Activated CD8-positive, alpha-beta T cell treated with anti-CD3 and anti-CD28 coated beads, Interleukin-2, amount 10 ng/mL, durations not matched to agents 7 days and 5 days (primary cell): ENCODE measurements at places on chromosomes 6 and 20.

GRCh38 chr6:94511502-94512088 lies 1065.7 kb upstream of the MANEA start:
- no peak overlapping the region for H3K27ac ChIP-seq
- no peak overlapping the region for H3K4me3 ChIP-seq
- no peak for DNase-seq
- H3K36me3 ChIP-seq, result no peaks in the 10 kb centered on the region

GRCh38 chr6:43269273-43270007 lies 26.2 kb downstream of the TTBK1 start:
- H3K4me1 ChIP-seq, result peaks cover 11% of the 10 kb centered on the region
- no peaks in the 10 kb centered on the region for H3K36me3 ChIP-seq
- no peak overlapping the region for H3K27ac ChIP-seq
- H3K4me3 ChIP-seq, result peak overlapping the region; percentile 35

DNA sequence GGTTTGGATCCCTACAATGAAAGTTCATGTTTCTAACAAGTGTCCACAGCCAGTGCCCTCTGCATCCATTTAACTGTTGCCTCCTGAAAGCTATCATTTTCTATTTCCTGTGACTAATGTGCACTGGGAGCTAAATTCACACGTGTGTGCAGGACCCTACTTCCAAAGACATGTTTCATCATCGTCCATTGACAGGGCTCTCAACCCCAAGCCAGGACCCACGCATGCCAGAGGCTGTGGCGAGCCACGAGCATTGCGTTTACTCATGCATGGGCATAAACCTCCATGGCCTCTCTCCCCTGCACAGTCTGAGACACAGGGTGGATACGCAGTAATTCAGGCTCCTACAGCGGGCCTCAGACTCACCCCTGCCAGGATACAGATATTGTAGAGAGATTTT lies 153.2 kb downstream of the MAFB start:
- H3K4me3 ChIP-seq, result no peak overlapping the region
- no peaks in the 10 kb centered on the region for H3K27me3 ChIP-seq
- H3K27ac ChIP-seq, result no peak overlapping the region
- H3K4me1 ChIP-seq, result no peaks in the 10 kb centered on the region

- peaks cover 14% of the 10 kb centered on the region for H3K27me3 ChIP-seq
- no peaks in the 10 kb centered on the region for H3K36me3 ChIP-seq
- DNase-seq, result peak; percentile 41
- H3K4me3 ChIP-seq, result no peak overlapping the region
Measured at GRCh38 chr20:40945754-40946450, 82.7 kb upstream of the TOP1 start.

- H3K36me3 ChIP-seq, result no peaks in the 10 kb centered on the region
- H3K4me1 ChIP-seq, result peaks cover 27% of the 10 kb centered on the region
Measured at GRCh38 chr6:3163248-3163594, 5.9 kb upstream of the TUBB2A start.

DNA sequence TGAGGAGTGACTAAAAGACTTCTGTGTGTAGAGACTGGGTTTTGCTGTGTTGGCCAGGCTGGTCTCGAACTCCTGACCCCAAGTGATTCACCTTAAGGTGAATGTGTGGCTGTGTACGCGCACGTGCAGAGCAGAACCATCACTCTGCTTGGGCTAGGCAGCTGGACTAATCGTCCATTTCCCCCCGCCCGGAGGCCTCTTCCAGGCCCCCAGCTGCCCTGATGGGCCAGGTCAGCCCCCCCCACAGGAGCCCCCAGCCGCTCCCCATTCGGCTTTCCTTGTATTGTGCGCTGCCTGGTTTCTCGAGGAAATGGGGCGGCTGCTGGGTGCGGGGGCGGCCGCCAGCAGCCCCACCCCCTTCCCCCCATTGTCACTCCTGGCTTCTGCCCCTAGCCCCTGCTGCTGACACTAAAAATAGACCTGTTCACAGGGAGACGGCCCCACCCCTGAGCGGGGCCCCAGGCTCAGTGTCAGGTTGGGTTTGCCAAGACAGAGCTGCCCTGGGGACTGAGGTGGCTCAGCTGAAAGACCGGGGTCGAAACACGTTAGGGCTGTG lies 24.6 kb upstream of the CSNK2A1 start:
- no peak overlapping the region for H3K4me3 ChIP-seq
- no peak for DNase-seq
- H3K36me3 ChIP-seq, result no peaks in the 10 kb centered on the region
- H3K4me1 ChIP-seq, result peaks cover 2% of the 10 kb centered on the region

- DNase-seq, result no peak
- H3K27me3 ChIP-seq, result no peaks in the 10 kb centered on the region
- H3K4me1 ChIP-seq, result no peaks in the 10 kb centered on the region
- H3K36me3 ChIP-seq, result peaks cover 33% of the 10 kb centered on the region
- no peak overlapping the region for H3K4me3 ChIP-seq
- no peak overlapping the region for H3K27ac ChIP-seq
Measured at GRCh38 chr6:42831237-42831636, 48.2 kb upstream of the RPL7L1 start.

DNA sequence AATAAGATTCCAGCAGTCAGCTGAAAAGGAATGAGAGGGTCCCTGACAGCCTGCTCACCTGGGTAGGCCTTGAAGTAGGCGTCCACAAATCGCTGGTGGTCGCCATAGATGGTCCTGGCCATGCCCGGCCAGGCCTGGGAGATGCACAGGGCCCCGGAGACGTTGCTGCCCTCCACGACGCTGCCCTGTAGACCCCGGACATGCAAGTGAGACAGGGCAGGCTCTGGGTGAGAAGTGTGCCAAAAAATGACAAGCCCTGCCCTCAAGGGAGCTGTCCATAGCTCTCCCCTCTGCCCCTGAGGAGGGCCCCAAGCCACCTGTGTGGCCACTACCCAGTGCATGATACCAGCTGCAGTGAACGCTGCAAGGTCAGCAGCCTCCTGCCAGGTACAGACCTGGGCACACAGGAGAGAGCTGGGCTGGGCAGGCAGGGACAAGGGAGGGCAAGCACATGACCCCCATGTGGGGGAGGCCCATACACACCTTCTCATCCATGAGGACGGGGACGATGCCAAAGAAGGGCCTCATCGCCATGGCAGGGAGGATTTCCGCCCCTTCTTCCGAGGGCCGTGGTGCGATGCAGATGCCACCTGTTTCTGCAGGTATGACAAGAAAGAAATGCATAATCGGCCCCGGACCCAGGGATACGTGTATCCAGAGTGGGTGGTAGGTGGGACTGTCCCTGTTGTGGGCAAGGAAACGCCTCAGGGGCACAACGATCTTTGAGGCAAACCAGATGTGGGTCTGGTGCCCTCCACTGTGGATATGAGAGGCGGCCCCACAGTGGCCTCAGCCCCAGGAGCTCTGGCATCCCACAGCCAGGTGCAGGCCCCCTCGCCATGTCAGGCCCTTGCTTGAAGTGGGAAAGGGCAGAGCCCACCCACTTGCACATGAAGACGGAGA lies 21.2 kb upstream of the APMAP start:
- H3K27me3 ChIP-seq, result no peaks in the 10 kb centered on the region
- H3K4me3 ChIP-seq, result no peak overlapping the region
- H3K36me3 ChIP-seq, result peaks cover 2% of the 10 kb centered on the region
- H3K27ac ChIP-seq, result no peak overlapping the region

DNA sequence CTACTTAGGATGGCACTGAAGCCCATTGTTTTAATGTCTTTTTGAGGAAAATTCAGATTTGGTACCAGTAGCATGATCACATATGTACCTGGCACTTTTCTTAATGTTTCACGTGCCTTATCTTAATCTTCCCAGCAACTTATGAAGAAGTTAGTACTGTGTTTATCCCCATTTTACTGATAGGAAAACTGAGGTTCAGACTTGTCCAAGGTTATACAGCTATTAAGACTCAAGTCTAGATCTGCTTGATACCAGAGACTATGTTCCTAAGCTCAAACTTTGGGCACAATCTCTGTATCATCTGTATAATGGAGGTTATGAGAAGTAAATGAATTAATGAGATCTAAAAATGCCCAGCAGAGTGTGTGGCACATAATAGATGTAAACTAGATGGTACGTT lies 179.7 kb upstream of the SUPT3H start:
- peaks cover 3% of the 10 kb centered on the region for H3K36me3 ChIP-seq
- peaks cover 2% of the 10 kb centered on the region for H3K27me3 ChIP-seq
- no peak for DNase-seq
- peaks cover 6% of the 10 kb centered on the region for H3K4me1 ChIP-seq

DNA sequence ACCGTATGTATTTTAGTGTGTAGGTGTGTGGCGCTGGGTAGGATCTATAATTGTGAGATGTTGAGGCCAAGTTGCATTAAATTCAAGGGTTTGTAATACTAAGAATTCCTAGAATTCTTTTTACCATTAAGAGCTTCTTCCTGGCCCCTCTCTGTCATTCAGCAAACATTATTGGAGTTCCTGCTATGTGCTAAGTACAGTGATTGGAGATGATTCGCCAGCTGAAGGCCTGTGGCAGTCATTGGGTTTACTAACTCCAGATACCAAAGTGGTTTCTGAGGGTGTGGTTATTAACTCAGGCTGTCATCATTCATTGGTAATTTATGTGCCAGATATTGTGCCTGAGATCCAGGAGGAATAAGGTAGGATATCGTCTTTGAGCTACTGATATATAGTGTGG lies 167.1 kb downstream of the LAMA2 start:
- H3K4me3 ChIP-seq, result no peak overlapping the region
- no peaks in the 10 kb centered on the region for H3K4me1 ChIP-seq
- H3K27ac ChIP-seq, result no peak overlapping the region
- no peak for DNase-seq
- no peaks in the 10 kb centered on the region for H3K36me3 ChIP-seq

DNA sequence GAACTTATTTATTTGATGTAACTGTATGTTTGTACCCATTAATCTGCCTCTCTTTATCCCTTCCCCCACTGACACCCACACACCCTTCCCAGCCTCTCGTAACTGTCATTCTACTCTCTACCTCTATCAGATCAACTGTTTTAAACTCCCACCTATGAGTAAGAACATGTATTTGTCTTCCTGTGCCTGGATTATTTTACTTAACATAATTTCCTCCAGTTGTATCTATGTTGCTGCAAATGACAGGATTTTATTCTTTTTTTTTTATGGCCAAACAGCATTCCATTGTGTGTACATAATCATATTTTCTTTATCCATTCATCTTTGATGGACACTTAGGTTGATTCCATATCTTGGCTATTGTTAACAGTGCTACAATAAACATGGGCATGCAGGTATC lies 49.3 kb downstream of the PHACTR2 start:
- no peak overlapping the region for H3K27ac ChIP-seq
- no peak for DNase-seq
- H3K4me3 ChIP-seq, result no peak overlapping the region
- no peaks in the 10 kb centered on the region for H3K27me3 ChIP-seq
- H3K4me1 ChIP-seq, result peaks cover 6% of the 10 kb centered on the region

DNA sequence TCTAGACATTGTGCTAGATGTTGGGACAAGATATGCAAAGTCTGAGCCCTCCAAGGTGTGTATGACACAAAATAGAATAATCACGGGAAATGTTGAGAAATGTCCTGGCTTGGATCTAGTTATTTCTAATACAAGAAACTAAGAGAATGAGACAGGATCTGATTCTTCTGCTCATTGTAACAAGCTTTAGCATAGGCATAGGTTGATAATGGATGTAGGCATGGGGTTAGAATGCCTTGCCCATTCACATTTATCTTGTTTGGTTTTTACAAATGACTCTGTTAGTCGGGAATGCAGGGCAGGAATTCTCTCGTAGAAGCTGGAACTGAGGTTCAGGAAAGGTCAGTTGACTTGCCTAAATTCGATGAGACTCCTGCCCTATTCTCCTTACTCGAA lies 1.5 kb upstream of the SLC26A8 start:
- H3K4me3 ChIP-seq, result no peak overlapping the region
- peaks cover 22% of the 10 kb centered on the region for H3K27me3 ChIP-seq
- peaks cover 27% of the 10 kb centered on the region for H3K4me1 ChIP-seq
- H3K27ac ChIP-seq, result no peak overlapping the region
- no peak for DNase-seq

DNA sequence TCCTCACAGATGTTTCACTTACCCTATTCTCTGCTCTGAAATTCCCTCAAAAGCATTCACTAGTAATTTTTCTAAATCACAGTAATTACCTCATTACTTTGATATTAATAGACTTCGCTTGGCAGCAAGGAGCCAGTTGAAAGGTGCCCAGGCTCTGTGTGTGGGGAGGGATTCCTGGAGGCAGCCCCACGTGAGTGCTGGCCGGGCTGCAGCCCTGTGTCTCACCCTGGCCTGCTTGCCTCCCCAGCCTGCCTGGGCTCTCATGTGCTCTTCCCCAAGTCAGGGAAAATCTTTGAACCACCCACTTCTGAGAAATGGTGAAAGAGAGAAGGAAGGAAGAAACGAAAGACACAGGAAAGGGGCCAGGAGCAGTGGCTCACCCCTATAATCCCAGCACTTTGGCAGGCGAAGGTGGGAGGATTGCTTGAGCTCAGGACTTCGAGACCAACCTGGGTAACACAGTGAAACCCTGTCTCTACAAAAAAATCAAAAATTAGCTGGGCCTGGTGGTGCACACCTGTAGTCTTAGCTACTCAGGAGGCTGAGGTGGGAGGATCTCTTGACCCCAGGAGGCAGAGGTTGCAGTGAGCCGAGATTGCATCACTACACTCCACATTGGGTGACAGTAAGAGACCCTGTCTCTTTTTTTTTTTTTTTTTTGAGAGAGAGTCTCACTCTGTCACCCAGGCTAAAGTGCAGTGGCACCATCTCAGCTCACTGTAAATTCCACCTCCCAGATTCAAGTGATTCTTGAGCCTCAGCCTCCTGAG lies 20.0 kb upstream of the SNTA1 start:
- no peak for DNase-seq
- H3K27ac ChIP-seq, result peak overlapping the region; percentile 27
- H3K36me3 ChIP-seq, result no peaks in the 10 kb centered on the region
- H3K27me3 ChIP-seq, result no peaks in the 10 kb centered on the region

DNA sequence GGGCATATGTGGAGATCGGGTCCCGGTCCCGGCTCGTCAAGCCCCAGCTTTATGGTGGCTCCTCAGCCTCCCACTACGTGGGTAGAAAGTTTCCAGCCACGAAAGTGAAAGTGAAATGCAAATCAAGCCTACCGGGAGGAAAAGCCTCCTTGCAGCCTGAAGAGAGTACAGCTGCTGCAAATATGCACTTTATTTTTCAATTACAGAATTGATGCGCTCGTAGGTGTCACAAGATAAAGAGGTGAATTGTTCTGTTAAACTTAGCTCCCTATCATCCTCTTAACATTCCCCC lies 373 bp upstream of the PCNA start:
- peak overlapping the region; percentile 91 for H3K4me3 ChIP-seq
- H3K27ac ChIP-seq, result peak overlapping the region; percentile 97
- H3K36me3 ChIP-seq, result peaks cover 51% of the 10 kb centered on the region
- H3K4me1 ChIP-seq, result peaks cover 68% of the 10 kb centered on the region
- DNase-seq, result no peak

DNA sequence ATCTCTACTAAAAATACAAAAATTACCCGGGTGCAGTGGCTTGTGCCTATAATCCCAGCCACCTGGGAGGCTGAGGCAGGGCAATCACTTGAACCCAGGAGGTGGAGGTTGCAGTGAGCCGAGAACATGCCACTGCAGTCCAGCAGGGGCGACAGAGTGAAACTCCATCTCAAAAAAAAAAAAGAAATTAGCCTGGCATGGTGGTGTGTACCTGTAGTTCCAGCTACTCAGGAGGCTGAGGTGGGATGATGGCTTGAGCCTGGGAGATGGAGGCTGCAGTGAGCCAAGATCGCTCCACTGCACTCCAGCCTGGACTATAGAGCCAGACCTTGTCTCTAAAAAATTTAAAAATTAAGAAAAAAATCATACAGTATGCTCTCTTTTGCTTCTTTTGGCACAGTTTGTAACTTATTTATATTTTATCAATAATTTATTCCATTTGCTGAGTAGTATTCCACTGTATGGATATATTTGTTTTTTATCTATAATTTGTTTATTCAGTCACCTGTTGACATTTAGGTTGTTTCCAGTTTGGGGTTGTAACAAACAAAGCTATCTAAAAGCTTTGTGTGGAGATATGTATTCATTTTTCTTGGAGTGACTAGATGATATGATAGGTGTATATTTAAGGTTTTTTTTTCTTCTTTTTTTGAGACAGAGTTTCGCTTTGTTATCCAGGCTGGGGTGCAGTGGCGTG lies 8.0 kb upstream of the MYBL2 start:
- no peak for DNase-seq
- H3K4me1 ChIP-seq, result peaks cover 9% of the 10 kb centered on the region
- no peaks in the 10 kb centered on the region for H3K36me3 ChIP-seq
- peak overlapping the region; percentile 95 for H3K4me3 ChIP-seq
